ENCODE measurements at places on chromosomes 6 and 20.

DNA sequence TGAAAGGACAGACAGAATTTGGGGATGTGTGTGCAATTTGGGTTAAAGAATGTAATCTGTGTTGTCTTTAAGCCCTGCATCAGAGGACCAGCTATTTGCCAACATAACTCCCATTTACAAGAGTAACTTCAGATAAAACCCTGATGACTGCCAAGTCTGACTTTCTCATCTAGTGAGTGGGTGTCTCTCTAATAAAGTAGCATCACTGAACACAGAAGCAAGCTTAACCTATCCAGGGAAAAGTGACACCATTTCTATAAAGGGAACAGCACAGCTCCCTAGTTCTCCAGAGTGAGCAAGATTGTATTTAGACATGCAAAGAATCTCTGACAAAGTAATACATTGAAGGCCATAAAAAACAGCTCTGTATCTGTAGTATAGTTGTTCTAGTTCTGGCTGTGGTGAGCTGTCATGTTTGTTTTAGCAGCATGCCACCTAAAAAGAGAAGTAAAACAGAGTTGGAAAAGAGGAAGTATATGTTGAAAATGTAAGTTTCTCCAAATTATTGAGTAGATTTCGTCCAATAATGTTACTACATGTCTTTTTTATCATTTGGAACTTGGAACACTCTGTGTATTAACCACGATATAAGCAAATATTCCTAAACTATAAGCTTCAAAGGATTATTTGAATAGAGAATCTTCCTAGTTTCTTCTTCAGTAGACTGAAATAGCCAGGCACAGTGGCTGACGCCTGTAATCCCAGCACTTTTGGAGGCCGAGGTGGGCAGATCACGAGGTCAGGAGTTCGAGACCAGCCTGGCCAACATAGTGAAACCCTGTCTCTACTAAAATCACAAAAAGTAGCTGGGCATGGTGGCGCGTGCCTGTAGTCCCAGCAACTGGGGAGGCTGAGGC is 8.8 kb upstream of the PIM1 start:
- no peak for DNase-seq

- DNase-seq = no peak
These were observed 2.3 kb upstream of the EEF1A2 start for GRCh38 chr20:63500902-63501817.

DNA sequence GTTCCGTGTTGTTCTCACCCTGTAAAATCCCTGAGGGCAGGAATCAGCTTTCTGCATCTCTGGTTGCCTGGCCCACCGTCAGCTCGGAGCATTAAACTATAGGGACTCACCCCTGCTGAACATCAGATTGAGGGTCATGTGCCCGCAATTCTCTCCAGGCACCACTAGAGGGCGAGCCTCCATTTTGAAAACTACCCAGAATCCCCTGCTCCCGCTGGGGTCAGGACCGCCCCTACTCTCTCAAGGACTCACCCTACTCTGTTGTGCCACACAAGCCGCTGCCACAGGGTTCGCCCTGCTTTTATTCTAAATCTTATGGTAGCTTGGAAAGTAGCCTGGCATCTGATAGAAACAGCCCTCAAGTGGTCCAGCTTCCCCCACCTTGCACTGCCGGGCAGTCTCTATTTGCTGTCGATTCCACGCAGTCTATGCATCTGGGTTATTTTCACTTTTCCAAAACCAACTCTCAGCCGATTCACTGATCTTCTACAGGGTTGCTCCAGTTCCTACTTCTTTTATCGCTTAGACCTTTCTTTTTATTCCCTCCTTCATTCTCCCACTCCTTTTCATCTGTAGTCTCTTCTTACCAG is 244.1 kb upstream of the QKI start:
- DNase-seq = peak; percentile 20

DNA sequence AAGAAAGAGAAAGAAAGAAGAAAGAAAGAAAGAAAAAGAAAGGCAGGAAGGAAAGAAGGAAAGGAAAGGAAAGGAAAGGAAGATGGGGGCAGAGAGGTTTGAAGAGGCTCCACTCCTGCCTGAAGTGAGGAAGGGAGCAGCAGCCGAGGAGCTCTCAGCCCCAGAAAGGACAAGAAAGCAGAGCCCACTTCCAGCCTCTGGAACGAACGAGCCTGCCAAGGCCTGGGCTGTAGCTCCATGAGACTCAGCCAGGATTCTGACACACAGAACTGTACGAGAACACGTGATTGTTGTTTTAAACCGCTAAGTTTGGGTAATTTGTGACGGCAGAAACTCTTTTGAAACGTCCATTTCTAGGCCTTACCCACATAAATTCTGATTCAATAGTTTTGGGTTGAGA is 69.5 kb downstream of the TTLL2 start:
- DNase-seq = no peak

- no peak for DNase-seq
These were observed 571 bp upstream of the EEF1A2 start for GRCh38 chr20:63499338-63499969.

- DNase-seq = no peak
These were observed 104.5 kb downstream of the CD24 start for GRCh38 chr6:106870069-106870468.

DNA sequence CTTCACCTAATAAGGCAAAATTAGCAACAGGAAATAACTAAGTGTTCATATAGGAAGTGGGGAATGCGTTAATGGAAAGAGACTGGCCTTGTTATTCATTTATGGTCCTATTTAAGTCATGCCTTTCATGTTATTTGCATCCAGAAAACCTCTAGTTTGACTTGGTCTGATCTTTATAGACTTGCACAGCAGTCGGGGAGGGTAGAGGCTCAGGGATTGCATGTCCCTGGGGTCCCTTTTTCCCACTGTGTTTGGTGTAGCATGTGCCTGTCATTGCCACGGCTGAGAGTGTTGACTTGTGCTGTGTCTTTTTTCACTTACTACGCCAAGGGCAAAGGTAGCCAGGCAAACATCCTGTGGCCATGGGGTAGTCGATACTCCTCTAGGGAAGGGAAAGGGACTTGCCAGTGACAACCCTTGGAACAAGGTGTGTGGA is 105.4 kb upstream of the RIN2 start:
- no peak for DNase-seq

GRCh38 chr6:168286116-168286515 is 33.5 kb downstream of the DACT2 start:
- DNase-seq = no peak

DNA sequence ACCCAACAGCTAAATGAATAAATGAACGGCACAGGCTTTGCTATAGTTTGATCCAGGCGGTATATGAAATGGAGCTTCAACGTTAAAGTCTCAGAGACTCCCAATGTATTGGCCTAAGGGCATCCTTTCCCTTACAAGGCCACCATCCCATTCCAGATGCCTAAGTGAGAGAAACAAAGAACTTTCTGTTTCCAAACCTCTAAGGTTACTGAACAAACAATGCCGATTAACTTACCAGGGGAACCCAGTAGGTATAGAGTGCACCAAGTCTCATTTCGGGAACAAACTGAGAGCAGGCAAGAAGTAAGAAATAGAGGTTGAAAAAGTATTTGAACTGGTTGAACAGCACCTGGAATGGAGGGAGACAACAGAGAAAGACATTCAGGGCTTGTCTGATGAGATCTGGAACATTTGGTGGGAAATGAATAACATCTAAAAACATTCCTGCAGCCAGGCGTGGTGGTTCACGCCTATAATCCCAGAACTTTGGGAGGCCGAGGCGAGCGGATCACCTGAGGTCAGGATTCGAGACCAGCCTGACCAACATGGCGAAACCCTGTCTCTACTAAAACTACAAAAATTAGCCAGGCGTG is 42.5 kb downstream of the ATP9A start:
- DNase-seq = no peak

DNA sequence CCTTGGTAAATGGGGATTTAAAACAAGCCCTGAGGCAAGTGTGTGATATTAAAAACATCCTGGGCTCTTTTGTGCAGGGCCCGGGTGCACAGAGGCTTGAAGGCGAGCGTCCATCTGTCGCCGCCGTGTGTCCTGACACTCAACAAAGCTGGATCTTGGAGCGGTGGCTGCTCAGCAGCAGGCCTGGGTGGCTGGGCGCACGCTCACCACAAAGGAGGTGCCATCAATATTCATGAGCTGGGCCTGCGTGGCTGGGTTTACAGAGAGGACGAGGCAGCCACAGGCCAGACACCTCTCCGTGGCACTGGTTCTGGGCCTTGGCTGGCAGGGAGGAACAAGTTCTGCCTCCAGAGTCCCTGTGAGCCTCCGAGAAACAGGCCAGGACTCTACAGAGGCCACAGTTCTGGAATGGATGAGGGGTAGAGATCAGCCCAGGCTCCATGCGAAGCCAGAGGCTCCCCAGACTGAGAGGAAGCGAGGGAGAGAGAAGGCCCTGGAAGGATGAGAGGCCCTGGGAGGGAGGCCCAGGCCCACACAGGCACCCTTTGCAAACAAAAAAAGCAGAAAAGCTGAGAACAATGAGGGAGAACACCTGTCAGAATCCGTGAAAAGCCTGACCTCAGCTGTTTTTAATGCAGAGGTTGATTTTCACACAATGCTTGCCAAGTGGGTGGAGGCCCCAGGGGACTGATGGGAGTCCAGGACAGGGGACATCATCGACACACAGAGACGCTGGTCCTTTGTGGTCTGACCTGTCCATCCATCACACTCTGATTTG is 21.9 kb downstream of the BHLHE23 start:
- no peak for DNase-seq

GRCh38 chr6:134810402-134810801 is 139.5 kb downstream of the ALDH8A1 start:
- no peak for DNase-seq

DNA sequence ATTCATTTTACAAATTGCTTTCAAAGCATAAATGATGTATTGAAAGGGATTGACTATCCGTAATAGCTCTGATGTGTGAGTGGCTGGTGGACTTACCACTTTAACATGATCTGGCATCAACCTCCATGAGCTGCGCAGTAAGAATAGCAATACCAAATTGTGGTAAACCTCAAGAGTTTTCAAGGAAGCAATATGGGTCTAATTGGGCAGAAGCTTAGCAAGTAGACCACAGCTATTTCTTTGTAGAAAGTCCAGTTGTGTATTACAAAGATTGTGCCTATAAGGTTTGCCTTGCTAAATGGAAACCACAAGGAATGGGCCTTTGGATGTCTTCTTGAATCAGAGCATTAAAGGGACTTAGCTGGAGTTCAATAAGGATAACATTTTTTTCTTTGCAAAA is 736.6 kb downstream of the KIF16B start:
- DNase-seq = no peak

- no peak for DNase-seq
These were observed 192.2 kb downstream of the GMPR start for GRCh38 chr6:16430391-16431089.

GRCh38 chr20:51425347-51426106 is 117.0 kb downstream of the NFATC2 start:
- DNase-seq = no peak
